ENCODE measurements at places on chromosomes 4 and X.

DNA sequence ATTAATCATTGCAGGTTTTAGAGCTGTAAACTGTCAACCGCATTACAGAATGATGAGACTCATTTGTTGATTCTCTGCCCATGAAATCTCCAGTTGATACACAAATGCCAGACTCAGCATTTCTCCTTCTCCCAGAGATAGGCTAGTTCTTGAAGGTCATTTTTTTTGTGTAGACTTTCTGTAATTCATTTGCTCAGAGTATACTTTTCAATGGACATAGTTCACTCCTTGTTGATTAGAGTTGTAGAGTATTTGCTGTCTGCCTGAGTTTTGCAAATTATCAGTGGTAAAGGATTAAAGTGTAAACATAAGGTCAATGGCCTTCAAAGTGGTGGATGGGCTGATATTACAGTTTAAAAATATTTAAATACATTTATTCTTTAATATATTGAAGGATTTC is 15.2 kb upstream of the ALB start:
- no peak for DNase-seq

- no peak for DNase-seq
Measured at GRCh38 chr4:182978152-182978827, 61.1 kb upstream of the DCTD start.

- no peak for DNase-seq
Measured at GRCh38 chrX:9269134-9269533, 195.7 kb upstream of the TBL1X start.

DNA sequence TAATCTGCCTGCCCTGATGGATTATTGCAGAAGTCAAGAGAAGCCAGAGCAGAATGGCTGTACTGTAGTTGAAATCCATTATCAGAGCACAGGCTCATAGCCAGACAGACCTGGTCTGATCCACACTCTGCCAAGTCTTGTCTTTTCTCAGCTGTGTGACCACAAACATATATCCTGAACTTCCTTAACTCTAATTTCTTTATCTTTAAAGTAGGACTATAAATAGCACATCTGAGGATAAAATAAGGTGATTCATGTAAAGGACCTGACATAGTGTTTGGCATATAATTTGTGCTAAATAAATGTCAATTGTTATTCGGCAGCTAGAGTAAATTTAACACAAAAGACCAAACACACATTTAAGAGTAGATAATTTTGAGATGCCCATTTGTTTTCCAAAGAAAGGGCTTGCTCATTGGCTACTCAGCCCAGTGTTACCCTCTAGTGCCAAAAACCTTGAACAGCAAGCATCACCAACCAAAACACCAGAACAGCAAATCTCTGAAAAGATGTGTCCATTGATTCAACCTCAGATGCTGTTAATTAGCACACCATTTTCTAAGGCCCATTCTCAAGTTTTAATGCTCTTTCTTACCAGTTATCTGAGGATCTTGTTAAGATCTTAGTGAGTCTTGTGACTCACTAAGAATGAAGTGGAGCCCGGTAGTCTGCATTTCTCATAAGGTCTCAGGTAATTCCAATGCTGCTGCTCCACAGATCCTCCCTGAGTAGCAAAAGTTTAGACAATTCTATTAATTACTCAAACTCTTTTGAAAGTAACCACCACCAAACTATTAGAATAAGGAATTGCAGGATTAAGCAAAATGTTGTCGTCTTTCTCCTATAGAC is 108.8 kb downstream of the HHIP start:
- DNase-seq, result peak; percentile 59

DNA sequence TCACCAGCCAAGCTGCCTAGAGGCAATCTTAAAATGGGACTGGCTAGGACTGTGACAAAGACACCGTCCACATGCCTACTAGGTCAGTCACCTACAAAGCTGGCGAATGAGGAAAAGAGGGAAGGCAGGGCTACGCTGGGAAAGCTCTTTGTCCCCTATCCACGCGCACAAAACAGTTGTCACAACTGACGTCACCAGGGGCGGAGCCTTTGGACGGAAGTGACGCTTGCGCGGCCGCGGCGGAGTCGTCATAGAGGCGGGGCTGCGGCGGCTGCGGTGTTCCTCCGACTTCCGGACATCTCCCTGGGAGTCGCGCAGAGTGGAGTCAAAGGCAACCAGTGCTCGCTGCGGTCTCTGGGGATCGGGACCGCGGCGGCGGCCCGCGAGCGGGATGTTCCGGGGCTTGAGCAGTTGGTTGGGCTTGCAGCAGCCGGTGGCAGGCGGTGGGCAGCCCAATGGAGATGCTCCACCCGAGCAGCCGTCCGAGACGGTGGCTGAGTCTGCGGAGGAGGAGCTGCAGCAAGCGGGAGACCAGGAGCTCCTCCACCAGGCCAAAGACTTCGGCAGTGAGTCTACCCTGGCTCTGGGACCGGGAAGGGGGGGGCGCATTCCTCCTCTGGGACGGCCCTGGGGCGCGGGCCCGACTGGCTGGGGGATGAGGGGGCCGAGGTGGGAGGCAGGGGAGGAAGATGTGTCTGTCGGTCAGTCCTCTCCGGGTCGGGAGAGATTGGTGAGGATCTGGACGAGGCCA is at the start of gene SYAP1:
SYAP1 (plus strand) TSS at position 279 of the 751 bp plus-strand sequence; CDS start at position 392, 113 bp downstream.
- DNase-seq, result peak; percentile 99

DNA sequence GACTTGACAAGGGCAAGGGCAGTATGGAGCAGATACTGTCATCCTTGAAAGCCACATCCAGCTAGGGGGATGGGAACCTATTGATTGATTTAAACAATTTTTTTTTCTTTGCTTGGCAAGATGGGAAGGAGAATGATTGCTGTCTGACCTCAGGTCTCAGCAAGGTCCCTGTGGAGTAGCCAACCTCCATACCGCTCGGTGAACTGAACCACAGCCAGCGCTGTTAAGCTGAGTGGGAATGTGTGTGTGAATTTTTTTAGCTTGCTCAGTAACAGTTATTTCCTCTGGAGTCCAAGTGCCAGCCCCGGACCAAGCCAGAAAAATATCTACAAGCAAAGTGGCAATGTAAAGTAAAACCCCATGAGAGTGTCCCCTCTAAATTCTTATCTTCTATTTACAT is 25.9 kb downstream of the DCX start:
- DNase-seq, result no peak
